ENCODE measurements at places on chromosomes 7 and 10. TPM values are rescaled to one million over a fixed set of nuclear protein-coding genes. Genes with fewer than 3 reads are reported as not detected.

- no peak for DNase-seq
These were observed 146.3 kb downstream of the MDFIC start for GRCh38 chr7:115068220-115068619.

GRCh38 chr10:112988839-112989406 lies 38.9 kb downstream of the TCF7L2 start:
- no peak for DNase-seq

- no peak for DNase-seq
These were observed 54.3 kb upstream of the WAC start for GRCh38 chr10:28478646-28479045.

DNA sequence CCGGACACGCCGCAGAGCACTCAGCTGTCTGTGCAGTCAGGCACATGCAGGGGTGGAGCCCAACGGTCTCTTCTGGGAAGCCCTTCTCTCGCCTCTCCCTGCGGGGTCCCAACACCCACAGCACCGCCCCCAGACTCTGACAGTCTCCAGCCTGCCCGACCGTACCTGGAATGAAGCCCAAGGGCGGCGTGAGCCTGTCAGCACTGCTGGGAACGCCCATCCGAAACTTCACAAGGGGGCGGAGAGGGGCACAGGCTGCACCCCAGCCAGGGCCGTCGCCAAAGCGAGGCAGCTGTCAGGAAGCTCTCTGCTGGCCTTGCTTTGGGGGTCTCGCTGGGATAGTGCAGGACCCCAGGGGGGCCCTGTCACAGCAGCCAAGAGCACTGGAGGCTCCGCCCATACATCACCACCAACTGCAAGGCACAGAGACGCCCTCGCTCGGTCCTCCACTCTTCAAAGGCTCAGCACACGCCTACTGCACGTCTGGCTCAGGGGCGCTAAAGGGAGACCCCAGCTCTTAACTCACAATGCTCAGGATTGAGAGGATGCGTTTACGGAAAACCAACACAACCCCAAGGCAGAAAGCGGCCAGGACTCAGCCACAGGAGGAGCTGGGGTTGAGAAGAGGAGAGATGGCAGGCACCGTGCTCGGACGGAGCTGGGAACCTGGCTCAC lies 30.9 kb downstream of the MAD1L1 start:
- DNase-seq, result no peak

Gene SPDYE1
- under 0.01 TPM for total RNA-seq

Gene KMT2C
- 24.1 TPM for total RNA-seq

Gene ZFAND2A
- 18.7 TPM for total RNA-seq

Gene ADAM8
- 2.0 TPM for total RNA-seq

Gene LRRD1
- 0.17 TPM for total RNA-seq

Gene CLEC5A
- not detected for total RNA-seq

Data from fibroblast of lung (primary cell).